ENCODE measurements at places on chromosomes 16 and 17.

- no peak for DNase-seq
Measured at GRCh38 chr16:49585143-49585832, 211.7 kb downstream of the C16orf78 start.

- DNase-seq = no peak
Measured at GRCh38 chr17:27540318-27541101, 84.3 kb downstream of the KSR1 start.

DNA sequence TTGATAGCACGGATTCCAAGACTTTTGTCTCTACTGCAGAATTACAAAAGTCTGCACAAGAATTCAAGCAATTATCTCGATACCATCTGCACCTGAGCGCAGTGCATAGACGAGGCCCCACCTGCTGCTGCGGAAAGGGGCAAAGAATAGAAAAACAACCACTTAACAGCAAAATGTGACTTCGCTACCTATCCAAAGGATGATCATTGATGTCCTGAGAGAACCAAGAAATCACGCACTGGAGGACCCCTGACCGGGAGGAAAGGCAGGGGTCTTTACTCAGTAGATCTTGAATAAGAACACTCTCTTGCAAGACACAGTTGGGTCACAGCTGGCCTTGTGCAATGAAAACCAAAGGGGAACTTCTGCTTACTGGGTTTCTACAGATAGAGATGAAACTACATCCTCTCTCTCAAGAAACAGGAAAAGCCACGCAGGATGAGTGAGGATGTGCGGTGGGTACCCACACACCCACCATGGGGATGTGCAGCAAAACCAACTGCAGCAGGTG is 147.4 kb upstream of the RPH3AL start:
- no peak for DNase-seq

DNA sequence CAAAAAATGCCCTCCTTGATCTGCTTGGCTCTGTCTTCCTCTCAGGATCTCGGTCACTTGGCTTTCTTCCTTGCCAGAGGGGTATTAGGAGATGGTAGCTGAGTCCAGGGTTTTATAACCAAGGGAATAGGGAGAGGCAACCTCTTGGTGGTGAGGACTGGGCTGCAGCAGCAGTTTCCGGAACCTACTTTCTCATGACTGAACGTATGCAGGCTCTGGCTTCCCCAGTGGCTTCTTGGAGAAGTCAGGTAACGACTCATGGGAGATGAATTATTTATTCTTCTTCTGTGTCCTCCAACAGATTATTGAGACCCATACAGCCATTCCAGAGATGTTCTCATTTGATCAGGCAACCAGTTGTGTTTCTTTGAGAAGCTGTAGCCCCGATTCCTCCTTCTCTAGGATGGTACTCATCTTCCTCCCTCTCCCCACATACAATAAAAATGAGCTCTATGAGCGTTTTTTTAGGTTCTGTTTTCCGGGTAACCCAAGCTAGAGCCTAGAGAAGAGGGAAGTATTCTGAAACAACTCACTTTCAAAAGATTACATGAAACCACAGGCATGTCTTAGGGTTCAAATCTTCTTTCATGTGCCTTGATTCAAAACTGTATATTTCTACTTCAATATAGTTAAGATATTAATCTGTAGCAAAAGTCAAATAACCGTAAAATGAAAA is 22.3 kb upstream of the DHX40 start:
- DNase-seq = no peak

DNA sequence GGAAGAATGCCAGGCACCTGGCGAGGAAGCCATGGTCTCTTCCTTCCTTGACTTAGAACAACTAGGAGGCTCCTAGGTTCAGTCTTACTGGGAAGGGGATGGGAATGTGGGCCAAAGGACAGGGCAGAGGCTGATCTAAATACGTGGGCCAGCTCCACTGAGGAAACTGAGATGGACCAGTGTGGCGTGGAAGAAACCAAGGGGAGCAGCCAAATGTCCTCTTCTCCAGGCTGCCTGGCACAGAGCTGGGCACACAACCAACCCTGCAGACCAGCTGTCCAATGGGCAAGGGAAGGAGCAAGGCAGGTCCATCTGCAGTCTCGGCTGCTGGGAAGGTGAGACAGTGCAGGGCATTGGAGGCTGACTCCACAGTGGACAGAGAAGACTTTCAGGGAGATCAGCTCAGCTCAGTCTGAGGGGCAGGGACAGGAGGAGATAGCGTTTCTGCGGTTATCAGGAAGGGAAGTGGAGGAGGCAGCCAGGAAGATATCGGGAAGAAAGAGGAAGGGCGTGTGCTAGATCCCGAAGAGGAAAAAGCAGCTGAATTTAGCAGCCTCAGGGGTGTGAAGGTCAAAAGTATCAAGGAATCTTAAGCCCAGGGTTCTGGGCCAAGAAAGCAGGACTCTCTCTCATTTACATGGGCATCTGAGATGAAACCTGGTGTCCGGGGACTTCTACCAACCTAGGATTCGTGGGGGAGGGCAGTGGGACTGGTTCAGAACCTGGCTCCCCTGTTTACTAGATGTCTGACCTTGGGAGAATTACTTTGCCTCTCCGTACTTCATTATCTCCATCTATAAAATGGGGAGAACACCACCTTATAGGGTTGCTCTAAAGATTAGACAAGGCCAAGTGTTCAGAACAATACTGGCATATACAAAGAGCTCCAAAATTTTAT is 1.8 kb downstream of the KIFC3 start:
- no peak for DNase-seq

- no peak for DNase-seq
Measured at GRCh38 chr16:61555718-61556441, 480.4 kb downstream of the CDH8 start.

DNA sequence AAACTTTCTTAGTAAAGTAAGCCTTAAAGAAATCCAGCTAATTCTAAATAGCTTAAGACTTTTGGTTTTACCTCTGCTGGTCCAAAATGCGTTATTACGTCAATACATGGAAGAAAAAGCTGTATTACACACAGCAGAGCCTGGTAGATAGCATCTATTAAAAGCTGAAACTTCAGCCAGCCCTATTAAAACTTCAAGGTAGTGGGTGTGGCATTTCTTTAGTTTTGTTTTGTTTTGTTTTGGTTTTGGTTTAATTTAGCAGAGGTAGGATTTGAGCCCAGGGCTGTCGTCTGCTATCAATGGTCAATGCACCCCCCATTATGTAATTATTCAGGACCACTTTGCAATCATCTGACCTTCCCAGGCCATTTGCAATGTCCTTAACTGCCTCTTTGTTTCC is 318.4 kb upstream of the MAF start:
- no peak for DNase-seq

- DNase-seq = no peak
Measured at GRCh38 chr16:24541233-24541933, 2.0 kb downstream of the RBBP6 start.

- DNase-seq = no peak
Measured at GRCh38 chr16:53219795-53220454, 165.1 kb downstream of the CHD9 start.

GRCh38 chr16:67666032-67666551 is 458 bp downstream of the ENKD1 start:
- no peak for DNase-seq

- DNase-seq = no peak
Measured at GRCh38 chr17:1232786-1233185, 37.5 kb upstream of the BHLHA9 start.

DNA sequence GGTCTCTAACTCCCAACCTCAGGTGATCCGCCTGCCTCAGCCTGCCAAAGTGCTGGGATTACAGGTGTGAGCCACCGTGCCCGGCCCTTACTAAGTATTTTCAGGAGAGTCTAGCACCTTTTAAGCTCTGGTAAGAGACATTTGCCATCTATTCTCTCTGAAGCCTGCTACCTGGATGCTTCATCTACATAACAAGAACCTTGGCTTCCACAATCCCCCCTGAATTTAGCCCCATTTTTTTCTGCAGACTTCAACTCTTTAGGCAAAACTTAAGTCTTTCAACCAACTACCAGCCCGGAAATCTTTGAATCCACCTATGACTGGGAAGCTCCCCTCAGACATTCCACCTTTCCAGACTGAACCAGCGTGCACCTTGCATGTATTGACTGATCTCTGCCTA is 14.0 kb upstream of the UBE2I start:
- no peak for DNase-seq

DNA sequence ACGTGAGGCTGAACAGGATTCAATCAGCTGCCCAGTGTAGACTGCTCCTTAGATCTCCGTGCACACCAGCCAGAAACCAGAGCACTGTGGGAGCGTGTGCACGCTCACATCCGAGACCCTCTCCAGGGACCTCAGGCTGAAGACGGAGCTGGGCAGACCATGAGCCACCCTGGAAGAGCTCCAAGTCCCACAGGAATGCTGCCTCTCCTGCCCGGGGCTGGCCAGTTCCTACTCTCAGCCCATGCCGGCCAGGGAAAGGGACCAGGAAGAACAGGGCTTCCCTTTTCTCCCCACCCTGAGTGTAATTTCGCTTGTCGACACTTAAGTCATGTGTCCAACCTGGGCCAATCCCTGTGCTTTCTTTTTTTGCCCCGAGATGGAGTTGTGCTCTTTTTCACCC is 6.9 kb downstream of the ALYREF start:
- DNase-seq = no peak

GRCh38 chr17:65243838-65244625 is 106.9 kb downstream of the RGS9 start:
- no peak for DNase-seq

DNA sequence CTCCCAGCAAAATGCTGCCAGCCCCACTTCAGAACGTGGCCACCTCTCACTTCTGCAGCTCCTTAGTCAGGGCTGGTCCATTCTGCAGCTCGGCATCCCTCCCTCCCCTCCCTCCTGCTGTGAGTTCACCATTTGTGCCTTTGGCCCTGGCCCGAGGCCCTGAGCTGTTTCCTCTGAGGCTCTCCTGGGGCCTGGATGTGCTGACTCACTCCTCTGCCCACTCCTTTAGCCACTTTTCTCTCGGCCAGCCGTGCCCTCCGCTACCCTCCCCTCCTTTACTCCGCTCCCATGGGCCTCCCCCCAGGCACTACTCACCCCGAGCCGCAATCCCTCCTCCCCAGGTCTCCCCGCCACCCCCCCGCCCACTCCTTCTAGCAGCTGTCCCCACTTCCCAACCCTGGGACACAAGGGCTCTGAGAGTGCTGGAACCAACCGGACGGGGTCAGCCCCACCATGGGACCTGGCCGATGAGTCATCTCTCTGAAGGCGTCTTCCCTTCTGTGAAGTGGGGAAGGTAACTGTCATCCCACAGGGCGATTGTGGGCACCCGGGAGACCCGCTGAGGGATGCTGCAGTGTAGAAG is 11.5 kb downstream of the KCNG4 start:
- DNase-seq = no peak

DNA sequence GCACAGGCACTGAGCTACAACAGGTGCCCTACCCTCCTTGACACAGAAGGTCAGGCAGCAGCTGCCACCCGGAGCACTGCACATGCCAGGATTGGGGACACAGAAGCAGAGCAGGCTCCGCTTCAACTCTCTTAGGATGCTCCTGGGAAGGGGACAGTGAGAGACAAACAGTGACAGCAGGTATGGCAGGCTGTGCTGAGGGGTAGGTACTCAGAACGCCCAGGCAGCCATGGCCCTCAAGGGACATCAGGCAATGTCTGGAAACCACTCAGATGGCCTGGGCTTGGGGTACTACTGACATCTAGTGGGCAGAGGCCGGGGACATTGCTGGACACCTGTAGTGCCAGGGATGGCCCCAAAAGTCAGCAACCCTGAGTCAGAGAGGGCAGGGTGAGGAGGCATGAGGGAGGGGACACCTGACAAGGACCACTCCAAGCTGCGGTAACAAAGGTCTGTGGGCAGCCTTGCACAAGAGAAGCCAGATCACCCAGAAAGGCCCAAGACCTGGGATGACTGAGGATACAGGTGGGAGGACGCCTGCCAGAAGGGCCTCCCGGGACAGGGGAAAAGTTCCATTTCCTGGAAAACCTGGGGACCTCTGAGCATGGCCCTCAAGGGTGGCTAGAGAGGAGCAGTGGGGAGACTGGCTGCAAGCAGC is 21.2 kb downstream of the PEMT start:
- DNase-seq = no peak

- DNase-seq = no peak
Measured at GRCh38 chr17:17675416-17675815, 5.8 kb upstream of the RAI1 start.

DNA sequence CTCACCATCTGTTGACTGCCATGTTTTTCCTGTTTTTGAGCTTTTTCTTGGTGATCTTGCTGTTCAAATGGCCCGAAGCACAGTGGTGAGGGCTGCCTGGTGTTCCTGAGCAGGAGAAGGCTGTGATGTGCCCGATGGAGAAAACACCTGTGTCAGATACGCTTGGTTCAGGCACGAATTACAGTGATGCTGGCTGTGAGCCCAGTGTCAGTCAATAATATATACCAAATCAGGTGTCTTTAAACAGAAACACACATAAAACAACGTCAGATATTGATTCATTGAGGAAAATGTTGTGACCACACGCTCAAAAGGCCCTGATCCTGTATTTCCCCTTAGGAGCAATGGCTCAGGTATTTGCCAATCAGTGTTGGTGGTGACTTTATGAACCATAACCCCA is 111.7 kb downstream of the SDR42E1 start:
- DNase-seq = no peak

DNA sequence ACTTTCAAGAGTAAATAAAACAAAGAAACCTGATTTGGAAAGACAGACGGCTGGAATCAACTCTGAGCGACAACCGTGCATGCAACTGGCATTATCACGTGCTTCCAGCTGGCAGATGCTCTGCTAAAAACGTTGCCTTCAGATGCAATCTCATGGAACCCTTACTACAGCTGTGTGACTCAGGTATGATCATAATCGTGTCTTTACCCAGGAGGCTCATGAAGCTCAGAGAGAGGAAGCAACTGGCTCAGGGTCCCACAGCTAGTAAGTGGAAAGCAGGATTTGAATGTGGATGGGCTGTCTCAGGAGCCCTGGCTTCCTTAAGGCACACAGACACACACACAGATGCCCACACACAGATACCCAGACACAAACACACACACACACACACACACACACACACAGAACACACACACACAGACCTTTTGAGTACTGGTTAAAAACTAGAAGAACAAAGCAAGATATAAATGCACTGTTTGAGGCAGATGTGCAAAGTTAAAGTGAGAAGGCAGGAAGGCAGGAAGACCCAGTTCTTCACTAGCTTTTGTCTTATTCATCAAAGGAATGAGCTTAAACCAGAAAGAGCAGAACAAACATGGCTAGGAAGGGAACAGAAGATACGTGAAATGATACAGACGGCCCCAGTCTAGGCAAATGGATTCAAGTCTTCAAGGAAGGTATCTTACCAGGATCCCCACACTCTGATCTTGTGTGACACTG is 275.2 kb downstream of the MAF start:
- DNase-seq = no peak

GRCh38 chr17:72416054-72416675 is 295.3 kb downstream of the SOX9 start:
- DNase-seq = no peak

- no peak for DNase-seq
Measured at GRCh38 chr16:61544165-61544564, 492.1 kb downstream of the CDH8 start.

DNA sequence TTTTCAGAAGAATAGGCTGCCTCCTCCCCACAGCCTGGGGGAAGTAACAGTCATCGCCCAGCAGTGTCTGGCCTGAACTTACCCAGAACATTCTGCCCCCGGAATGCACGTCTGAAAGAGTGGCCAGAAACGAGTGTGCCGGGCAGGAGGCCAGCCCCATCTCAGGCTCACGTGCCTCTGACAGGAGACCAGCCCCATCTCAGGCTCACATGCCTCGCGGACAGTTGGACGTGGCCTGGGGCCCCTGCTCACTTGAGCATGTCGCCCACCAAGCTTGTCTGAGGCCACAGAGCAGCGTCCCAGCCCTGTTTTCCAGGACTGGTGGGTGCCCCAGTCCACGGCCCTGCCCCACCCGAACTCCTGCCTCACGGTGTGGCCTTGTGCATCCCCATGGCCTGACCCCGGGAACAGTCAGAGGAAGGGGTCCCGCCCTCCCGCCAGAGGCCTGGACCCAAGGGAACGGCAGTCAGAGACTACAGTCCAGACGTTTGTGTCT is 16.3 kb upstream of the CDH15 start:
- no peak for DNase-seq
